Immature natural killer cell (primary cell): ENCODE measurements at places on chromosomes 1 and 21.

- no peak for DNase-seq
These were observed 56.8 kb downstream of the NFIA start for GRCh38 chr1:61138921-61139774.

GRCh38 chr21:24197132-24197643 is 1410.1 kb downstream of the MRPL39 start:
- DNase-seq: no peak

DNA sequence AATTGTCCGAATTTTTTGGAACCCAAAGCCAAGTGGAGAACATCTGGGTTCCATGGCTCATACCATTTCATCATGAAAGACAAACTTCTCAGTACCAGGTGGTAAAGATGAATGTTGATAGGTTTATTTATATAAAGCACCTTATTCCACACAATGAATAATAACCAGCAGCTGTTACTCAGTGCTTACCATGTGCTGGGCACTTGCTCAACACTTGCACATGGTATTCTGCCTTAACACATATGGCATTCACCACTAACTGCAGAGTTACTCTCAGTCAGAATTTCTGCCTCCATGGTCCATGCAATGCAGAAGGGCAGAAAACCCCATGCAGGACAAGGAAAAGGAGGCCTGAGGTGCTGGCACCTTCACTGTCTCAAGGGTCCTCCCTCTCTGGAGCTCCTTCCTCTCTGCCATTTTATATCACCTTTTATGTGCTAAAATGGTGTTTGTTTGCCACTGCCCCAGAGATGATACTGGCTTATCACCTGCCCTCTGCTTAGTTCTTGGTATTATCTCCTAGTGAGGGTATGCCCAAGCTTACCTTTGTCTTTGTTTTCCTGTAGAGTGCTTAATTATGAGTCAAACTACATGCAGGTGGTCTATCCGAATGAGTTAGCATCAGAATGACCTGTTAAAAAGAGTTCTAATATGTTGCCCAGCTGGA is 76.7 kb upstream of the ZNF326 start:
- DNase-seq: no peak

DNA sequence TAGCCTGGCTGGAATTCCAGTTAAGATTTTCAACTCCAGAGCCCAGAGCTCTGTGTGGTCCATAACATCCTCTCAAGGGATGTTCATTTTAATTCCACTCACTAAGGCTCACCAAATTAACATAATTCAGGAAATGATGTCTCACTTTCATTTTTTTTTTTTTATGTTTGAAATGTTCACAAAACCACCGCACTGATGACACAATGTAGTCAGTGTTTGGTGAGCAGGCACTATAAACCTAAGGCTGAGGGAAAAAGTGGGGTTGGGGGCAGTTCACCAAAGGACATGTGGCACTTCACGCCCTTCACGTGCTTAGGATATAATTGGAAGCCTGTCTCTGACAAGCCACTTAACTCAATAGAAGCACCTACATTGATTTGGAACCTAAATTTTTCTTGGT is 177.3 kb upstream of the CAMK1G start:
- DNase-seq: no peak

DNA sequence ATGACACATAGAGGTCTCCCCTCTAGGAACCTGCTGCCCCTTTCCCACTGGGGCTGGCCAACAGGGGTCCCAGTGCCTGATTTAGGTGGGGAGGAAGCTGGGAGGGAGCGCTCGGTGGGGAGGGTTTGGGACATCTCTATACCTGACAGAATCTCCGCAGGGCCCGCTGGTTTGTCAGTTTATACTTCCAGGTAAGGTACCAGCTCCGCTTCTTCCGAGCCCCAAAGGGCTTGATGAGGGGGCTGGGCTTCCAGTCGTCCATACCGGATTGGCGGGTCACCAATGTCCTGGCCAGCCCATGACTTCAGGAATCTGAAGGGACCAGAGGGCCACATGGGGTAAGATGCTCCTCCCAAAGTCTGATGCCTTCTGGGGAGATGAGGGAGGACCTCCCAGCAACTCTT is 672 bp downstream of the POMGNT1 start:
- DNase-seq: no peak

DNA sequence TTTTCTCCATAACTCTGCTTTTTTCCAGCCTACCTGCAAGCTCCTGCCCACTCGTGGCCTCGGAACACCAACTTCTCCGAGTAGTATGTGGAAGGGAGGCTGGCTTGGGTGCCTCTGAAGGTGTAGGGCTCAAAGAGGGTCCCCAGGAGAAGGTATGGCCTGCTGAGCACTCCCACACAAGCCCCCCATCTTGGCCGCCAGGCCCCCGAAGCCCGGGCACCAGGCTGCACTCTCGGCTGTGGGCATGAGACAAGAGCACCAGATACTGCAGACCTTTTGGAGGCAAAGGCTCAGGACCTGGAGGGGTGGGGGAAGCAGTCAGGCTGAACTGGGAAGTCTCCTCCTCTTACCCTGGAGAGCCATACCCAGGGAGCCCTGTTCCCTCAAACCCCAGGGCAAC is 1.7 kb downstream of the ZNF692 start:
- no peak for DNase-seq

DNA sequence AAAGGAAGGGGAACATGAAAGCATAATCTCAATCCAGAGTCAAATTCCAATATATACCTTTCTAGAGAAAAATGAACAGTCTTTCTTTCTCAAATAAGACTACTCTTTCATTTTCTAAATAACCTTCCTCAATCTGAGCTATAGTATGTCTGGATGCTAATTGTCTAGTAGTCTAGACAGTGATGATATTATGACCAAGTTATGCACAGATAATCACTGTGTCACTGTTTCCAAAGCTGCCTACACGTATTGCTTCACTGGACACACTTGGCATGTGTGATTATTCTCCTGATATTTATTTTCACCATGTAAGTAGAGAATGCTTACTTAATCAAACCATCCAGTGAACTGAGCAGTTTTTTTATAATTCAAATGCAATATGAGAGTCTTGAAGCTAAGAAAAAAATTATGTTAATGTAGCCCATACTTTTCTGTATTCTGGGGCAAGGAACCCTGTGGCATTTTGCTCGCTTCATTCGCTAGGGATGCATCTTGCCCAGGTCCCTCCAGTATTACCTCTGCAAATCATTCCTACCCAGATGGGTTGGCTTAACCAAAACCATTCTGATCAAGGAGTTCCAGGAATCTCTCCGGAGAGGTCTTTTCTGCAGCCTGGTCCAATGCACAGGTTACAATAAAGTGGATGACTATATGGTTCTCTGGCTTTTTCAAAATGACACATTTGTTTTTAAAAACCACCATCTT is 303.1 kb upstream of the RUNX1 start:
- DNase-seq: no peak

DNA sequence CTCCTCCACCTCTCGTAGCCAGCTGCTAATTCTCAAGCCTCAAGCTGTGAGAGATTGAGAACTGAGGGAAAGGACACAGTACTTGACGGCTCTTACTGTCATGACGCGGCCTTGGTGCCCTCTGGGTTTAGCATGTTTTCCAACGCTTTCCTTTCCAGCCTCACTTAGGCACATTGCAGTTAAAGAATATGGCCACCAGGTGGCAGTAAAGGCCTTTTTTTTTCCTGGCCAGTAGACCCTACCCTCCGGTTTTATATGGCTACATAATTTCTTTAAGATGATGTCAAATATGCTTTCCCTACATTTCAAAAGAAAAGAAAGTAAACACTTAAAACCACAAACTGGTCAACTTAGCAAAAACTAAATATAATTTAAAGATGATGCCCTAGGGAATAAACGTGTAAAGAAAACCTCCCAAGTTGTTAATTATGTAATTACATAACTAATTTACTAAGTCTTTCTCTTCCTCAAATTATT is 56.8 kb upstream of the PRDX6 start:
- peak; percentile 63 for DNase-seq

GRCh38 chr1:47186267-47187185 is 3.3 kb downstream of the PDZK1IP1 start:
- DNase-seq: no peak

DNA sequence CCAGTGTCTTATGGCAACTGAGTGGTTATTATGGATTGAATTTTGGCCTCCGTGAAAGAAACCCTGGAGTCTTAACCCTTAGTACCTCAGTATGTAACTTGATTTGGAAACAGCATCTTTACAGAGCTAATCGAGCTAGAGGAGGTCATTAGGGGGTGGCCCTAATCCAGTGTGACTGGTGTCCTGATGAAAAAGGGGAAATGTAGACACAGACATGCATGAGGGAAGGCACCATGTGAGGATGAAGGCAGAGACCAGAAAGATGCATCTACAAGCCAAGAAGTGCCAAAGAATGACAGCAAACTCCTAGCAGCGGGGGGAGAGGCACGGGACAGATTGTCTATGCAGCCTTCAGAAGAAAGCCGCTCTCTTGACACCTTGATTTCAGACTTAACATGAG is 14.7 kb downstream of the DOP1B start:
- no peak for DNase-seq

GRCh38 chr1:44832056-44832705 is 10.9 kb downstream of the PTCH2 start:
- no peak for DNase-seq

- no peak for DNase-seq
These were observed 44.6 kb upstream of the C1orf174 start for GRCh38 chr1:3944578-3945125.

- no peak for DNase-seq
These were observed 119.1 kb downstream of the RGS7 start for GRCh38 chr1:241237873-241238272.

DNA sequence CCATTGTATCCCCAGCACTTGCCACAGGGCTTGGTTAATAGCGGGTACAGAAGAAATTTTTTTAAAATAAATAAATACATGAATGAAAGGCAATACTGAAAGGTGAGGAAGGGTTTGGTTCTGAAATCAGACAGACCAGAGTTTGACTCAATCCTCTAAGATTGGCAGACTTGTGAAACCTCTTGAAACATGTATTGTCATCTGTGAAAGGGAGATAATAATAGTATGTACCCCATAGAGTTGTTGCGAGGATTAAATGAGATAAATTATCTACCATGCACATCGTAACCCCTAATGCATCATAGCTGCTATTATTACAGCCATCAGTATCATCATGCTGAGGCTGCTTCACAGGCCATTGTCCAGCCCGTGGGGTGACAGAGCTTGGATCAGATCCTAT is 41.4 kb downstream of the S1PR1 start:
- no peak for DNase-seq

- no peak for DNase-seq
These were observed 2.4 kb upstream of the PPP1R15B start for GRCh38 chr1:204414016-204414415.

GRCh38 chr1:119617751-119618691 is 30.0 kb downstream of the ZNF697 start:
- no peak for DNase-seq

DNA sequence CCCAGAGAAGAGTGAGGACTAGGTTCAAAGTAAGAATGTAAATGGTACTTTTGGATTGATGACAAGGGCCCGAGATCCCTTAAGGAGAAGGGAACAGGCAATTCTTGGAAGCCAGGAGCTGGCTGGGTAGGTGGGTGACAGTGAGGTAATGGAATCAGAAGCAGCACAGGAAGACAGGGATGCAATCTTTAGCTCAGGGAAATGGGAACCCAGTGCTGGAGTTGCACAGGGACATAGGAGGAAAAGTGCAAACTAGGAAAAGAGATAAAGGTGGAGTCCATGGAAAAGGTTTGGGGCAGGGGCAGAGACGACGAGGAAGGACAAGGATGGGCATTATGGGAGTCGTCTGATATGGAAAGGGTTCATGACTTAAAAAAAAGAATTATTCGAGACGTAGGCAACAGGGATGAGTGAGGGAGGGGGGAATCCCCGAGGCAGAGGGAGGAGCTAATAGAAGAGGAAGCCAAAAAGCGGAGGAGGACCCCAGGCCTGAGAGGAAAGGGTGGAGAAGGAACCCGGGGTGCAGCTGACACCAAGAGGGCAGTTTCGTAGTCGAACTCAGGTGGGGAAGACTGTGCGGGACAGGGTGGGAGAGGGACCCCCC is 495 bp downstream of the PI4KB start:
- DNase-seq: peak; percentile 41

DNA sequence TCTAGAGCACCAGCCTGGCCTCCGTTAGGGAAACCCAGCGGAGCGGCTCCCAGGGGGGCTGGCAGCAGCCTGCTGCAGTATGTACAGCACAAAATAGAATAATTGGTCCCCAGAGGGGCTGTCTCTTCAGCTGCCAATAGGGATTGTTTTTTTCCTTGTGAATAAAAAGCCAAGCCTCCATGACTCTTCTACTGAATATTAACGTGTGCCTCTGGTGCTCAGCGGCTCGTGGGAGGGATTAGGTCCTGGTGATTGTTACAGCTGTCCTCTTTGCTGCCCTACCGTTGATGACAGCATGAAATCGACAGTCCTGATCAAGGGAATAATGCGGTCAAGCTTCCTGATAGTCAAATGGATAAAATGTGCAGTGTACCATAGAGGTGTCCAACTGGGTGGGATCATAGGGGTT is 190.7 kb upstream of the RUNX1 start:
- DNase-seq: no peak

DNA sequence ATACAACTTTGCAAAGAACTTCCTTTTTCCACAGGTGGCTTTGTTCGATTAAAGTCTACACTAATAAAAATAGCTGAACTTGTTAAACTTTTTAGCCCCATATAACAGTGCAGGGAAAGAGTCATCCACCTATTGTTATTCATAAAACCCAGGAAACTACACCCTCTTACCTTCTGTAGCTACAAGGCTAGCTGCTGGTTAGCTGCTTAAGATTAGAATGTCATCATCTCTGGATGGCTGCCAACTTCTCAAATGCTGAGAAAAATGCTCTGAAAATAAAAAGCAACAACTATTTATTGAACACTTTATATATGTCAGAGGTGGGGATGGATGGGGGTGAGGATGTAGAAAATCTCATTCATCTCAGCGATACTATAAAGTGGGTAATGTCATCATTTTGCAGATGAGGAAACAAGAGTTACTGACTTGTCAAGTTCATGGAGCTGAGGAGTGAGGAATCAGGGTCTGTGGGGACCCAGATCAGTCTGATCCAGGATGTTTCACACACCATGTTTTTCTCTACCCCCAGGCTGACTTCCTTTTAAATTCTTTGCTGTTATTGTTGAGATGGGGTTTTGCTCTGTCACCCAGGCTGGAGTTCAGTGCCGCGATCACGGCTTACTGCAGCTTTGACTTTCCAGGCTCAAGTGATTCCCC is 17.1 kb downstream of the ATP5PF start:
- no peak for DNase-seq

GRCh38 chr21:45802956-45803617 is 159.6 kb downstream of the PCBP3 start:
- no peak for DNase-seq

GRCh38 chr1:175062858-175063257 is 4.8 kb upstream of the TNN start:
- no peak for DNase-seq
